Fibroblast of skin of left biceps (primary cell): ENCODE measurements at places on chromosomes 5 and 9.

DNA sequence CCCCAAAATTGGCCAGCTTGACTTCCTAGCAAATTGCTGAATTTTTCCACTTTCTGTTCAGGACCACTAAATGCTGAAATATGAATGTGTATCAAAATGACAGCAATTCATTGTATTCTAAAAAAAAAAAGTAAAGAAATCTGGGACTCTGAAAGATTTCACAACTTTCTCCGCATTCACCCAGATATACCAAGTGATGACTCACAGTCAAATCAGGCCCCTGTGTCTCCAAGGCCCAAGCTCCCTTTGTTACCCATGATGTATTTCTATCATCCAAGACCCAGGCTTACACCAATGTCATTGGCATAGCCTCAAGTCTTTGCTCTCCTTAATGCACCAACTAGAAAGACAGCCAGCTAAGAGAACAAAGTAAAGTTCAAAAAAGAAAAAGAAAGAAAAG lies 493.9 kb downstream of the NTRK2 start:
- no peak for DNase-seq

GRCh38 chr5:141960018-141960417 lies 2.0 kb upstream of the PCDH12 start:
- DNase-seq = no peak

DNA sequence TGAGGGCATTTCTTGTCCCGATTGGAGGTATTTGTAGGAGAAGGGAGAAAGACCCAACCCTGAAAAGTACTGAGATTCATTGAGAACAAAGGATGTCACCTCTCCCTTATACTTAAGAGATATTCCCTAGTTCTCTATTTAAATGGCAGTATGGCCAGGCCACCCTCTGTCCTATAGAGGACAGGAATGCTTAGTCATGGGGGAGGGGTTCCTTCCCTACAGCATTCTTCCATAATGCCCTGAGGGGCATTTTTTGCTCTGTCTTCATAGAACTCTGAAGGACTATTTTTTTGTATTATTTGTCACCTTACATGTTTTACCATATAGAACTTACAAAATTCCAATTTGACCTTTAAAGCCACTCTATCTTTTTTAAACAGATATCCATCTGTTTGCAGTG lies 176.3 kb downstream of the TMEM161B start:
- no peak for DNase-seq

DNA sequence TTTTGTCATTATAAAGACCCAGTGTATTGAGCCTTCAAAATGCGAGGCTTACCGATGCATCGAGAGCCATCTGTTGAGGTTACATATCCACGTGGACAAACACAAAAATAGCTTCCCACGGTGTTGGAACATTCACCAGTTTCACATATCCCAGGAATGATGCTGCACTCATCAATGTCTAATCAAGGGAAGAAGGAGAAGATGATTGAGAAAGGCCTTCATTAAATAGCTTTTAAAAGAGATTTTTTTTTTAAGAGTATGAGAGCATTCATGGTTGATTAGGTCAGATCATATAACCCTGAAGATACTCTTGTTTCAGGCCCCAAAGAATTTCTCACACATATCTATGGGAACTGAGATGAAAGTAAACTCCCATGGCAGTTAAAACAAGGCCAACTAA lies 129.4 kb downstream of the FBN2 start:
- DNase-seq = no peak

GRCh38 chr5:32027717-32028458 lies 146.2 kb downstream of the GOLPH3 start:
- DNase-seq = peak; percentile 93

DNA sequence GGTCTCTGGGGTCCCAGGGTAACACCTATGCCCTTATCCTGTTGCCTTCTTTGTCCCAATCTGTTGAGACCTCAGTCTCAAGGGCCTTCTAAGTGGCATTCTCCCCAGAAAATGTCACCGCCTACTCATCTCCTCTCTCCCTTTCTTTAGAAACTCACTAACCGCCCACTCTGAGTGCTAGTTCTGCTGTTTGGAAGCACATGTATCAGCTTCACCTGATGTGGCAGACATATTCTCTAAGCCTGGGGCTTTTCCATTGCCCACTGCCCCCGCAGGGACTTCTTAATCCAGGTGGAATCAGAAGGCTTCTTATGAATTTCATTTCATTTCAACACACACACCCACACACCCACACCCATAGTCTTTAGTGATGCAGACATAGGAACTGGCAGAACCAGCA lies 165.1 kb downstream of the ASTN2 start:
- DNase-seq = no peak
